NT2/D1 (cell line): ENCODE measurements at places on chromosomes 12 and 14.

DNA sequence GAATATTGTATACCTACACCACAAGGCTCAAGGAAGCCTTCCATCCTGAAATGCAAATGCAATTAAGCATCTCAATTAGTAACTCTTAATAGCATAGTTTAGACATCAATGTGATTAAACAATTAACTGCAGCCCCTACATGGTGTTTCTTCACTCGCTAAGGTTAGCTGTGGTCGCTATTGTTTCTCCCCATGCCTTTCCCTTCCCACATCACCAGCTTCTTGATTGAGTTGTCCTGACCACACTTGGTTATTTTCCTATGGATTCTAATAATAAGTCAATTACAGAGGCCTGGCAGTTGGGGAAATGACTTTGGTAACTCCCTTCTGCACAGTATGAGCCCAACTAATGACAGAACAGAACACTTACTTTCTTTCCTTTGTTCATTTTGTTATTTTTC, 265.0 kb downstream of the ADAMTS20 start:
- no peak for DNase-seq

- DNase-seq, result no peak
These were observed 12.3 kb upstream of the DLK1 start for GRCh38 chr14:100714258-100714892.

- no peak for DNase-seq
These were observed 14.1 kb upstream of the TMEM263 start for GRCh38 chr12:106941481-106942156.

GRCh38 chr14:90091393-90091792, 29.6 kb downstream of the KCNK13 start:
- DNase-seq, result no peak

DNA sequence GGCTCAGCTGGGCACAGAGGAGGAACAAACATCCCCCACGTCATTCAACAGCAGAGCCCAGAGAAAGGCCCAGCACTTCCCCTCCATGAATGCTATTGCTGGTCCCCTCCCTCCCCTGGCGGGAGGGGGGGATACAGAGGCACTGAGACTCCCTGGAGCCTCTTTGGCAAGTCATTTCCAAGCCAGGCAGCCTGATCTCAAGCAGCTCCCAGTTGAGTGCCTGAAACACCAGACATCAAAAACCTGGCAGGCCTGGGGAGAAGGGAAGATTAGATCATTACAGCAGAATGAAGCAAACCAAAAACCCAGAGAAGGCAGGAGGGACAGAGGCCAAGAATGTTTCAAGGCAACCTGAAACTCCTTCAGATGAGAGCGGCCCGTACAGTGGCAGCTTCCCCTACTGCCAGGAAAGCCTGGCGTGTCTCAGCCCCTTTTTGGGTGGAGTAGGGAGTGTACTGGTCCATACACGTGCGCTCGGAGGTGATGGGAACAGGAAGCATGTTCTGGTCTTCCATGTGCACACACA, 92.1 kb downstream of the LRRC74A start:
- DNase-seq, result no peak
